Ovary (tissue), 10 donors: ENCODE measurements at places on chromosomes 5 and 9. TPM values are rescaled to one million over a fixed set of nuclear protein-coding genes. Genes with fewer than 3 reads are reported as not detected.

The SH3GLB2 gene
- 112 TPM for polyA plus RNA-seq

The PCDHA4 gene
- polyA plus RNA-seq = 0.18 TPM

The SCGB3A2 gene
- polyA plus RNA-seq = 0.36 TPM

The TRIM41 gene
- 11.1 TPM for polyA plus RNA-seq

The RPL35 gene
- 752 TPM for polyA plus RNA-seq

The SOX30 gene
- polyA plus RNA-seq = 0.15 TPM

The ADGRV1 gene
- 0.21 TPM for polyA plus RNA-seq

The SHISAL2B gene
- polyA plus RNA-seq = not detected

The ERP44 gene
- 26.4 TPM for polyA plus RNA-seq

The FAM153A gene
- polyA plus RNA-seq = 1.2 TPM

The ZNF454 gene
- polyA plus RNA-seq = 3.2 TPM

The SEMA6A gene
- polyA plus RNA-seq = 26.3 TPM

The RNF14 gene
- 74.9 TPM for polyA plus RNA-seq

DNA sequence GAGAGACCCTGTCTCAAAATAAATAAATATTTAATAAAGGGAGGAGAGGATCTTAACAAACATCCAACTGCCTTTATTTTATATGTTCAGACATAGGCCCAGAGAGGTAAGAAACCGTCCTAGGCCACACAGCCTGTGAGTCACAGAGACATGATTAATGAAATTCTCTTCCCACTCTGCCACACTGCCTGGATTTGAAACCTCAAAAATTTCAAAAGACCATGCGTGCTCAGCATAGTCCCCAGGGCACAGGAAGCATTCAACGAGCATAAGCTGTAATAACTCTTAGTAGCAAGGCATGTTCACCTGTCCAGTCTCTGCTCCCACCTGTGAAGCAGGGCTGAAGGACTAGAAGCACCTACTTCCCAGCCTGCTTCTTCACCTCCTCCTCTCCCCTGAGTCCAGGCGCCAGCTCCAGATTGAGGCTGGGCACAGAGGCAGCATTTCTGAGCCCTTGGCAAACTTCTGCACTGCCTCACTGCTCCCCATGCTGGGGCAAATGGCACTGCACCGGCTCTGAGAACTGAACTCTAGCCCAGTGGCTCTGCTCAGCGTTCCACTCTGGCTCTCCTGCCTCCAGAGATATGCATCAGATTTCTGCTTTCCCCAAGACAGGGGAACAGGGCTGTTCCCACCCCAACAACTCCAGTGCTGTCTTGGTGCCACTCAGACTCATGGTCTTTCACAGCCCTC lies 1.1 kb downstream of the FAT2 start:
- H3K27ac ChIP-seq = no peak overlapping the region
- H3K36me3 ChIP-seq = no peaks in the 10 kb centered on the region
- H3K4me3 ChIP-seq = no peak overlapping the region
- H3K4me1 ChIP-seq = no peaks in the 10 kb centered on the region
- no peak for DNase-seq
- H3K27me3 ChIP-seq = no peaks in the 10 kb centered on the region

DNA sequence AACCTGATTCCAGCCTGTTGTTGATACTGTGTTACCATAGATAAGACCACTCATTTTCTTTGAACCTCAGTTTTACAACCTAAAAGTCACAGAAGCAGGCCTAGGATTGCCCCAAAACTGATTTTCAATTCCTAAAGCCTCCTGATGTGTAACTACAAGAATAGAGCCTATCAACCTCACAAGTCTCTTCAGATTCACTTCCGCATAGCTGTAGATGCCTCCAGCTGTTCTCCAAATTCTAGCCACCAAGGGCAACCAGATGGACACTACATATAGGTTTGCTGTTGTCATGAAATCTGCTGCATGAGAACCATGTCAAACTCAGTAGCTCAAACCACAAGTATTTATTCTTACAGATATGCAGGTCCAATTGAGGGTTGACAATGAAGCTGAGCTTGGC lies 143.5 kb downstream of the SPATA31D1 start:
- H3K27me3 ChIP-seq = no peaks in the 10 kb centered on the region
- H3K4me3 ChIP-seq = no peak overlapping the region
- H3K36me3 ChIP-seq = no peaks in the 10 kb centered on the region
- DNase-seq = no peak

DNA sequence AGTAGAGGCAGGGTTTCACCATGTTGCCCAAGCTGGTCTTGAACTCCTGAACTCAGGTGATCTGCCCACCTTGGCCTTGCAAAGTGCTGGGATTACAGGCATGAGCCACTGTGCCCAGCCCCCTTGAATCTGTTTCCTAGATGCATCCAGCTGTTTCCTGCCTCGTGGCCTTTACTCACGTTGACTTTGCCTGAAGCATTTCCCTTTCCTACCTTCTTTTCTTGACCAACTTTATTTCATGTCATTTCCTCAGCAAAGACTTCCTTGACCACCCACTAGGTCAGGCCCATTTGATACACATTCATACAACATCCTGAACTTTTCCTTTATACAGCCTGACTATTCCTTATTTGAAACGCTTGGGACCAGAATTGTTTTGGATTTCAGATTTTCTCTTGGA lies 51.0 kb downstream of the DOCK2 start:
- H3K27me3 ChIP-seq = no peaks in the 10 kb centered on the region
- no peak for DNase-seq

DNA sequence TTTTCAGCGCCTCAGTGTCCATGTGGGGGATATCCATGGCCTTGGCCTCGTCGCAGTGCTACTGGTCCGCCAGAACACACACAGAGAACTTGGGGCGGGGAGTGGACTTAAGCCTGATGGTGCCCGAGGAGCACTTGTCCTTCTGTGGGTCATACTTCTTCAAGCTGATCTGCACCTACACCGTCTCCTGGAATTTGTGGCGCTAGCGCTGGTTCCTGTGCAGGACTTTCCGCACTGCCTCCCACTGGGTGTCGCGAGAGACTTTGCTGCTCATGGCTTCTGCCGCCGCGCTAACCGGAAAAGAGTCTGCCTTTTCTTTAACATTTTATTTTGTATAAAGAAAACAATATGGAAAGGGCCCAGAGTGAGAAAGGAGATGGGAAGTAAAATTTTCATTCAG lies 266.9 kb downstream of the COX7C start:
- no peak overlapping the region for H3K27ac ChIP-seq
- H3K36me3 ChIP-seq = no peaks in the 10 kb centered on the region
- DNase-seq = no peak

DNA sequence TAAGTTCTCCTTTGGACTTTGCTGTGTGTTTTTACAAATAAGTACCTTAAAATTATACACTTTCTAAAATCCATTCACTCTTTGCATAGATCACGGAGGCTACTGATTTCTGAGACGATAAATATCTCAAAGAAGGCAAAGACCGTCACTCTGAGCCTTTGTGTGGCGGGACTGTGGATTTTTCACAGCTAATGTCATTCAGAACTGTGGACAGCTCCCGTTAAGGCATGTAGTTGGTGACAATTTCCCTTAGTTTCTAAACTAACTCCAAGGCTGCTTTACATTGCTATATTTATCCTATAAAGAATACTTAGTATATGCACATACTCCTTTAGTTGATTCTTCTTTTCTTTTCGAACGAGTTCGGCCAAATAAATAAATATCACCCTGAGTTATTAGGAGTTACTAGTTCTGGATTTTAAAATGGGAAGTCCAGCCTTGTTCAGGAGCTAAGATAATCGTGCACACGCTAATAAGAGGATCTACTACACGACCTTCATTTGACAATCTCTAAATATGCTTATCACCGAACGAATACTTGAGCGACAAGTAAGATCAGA lies 1.8 kb downstream of the HCN1 start:
- H3K4me3 ChIP-seq = no peak overlapping the region
- no peaks in the 10 kb centered on the region for H3K36me3 ChIP-seq
- H3K27me3 ChIP-seq = no peaks in the 10 kb centered on the region
- H3K4me1 ChIP-seq = peaks cover 3% of the 10 kb centered on the region

DNA sequence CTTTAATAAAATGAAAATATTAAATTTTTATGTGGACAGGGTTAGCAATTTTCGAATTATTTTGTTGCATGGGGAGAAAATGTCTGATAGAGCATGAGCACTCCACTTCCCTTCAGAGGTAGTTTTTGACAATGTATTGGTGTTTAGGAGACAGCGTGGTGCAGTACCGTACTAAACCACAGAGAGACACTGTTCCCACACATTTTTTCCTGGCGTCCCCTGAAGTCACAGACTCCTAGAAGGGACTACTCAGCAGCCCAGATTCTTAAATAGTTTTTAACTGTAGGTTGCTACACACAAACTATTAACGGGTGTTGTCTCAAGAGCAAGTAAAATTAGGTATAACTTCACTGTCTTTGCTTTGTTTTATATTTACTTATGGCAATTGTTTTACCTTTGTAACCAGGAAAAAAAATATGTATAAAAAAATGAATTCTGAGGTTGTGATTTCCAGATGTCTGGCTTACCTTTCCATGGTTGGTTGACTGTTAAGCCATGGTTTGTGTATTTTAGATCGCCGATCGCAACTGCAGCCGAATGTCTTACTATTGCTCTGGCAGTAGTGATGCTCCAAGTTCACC lies 171.2 kb downstream of the DOCK8 start:
- no peaks in the 10 kb centered on the region for H3K27me3 ChIP-seq
- no peaks in the 10 kb centered on the region for H3K36me3 ChIP-seq
- peak; percentile 12 for DNase-seq
- no peak overlapping the region for H3K27ac ChIP-seq
- no peaks in the 10 kb centered on the region for H3K4me1 ChIP-seq

DNA sequence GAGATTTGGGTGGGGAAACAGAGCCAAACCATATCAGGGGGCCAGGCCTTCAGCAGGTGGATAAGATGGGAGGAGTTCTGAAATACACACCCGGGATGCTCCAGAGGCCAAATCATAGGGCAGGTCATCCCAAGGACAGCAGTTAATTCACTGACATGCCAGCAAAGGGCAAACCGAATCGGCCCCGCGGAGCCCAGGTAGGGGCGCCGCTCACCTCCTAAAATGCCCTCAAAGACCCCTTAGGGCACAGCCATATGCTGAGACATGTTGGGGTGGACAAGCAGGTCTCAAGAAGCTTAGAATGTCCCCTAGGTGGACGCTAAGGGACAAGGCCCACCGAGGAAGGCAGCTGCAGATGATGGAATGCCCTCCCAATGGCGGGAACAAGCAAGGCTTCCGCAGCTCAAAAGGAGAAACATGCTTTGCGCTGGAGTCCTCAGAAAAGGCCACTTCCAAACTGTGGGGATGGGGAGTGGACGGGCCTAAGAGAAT lies 144.9 kb downstream of the ERCC6L2 start:
- no peak for DNase-seq
- no peaks in the 10 kb centered on the region for H3K36me3 ChIP-seq
- H3K4me1 ChIP-seq = peaks cover 6% of the 10 kb centered on the region
- peak overlapping the region; percentile 71 for H3K27ac ChIP-seq
- no peaks in the 10 kb centered on the region for H3K27me3 ChIP-seq

DNA sequence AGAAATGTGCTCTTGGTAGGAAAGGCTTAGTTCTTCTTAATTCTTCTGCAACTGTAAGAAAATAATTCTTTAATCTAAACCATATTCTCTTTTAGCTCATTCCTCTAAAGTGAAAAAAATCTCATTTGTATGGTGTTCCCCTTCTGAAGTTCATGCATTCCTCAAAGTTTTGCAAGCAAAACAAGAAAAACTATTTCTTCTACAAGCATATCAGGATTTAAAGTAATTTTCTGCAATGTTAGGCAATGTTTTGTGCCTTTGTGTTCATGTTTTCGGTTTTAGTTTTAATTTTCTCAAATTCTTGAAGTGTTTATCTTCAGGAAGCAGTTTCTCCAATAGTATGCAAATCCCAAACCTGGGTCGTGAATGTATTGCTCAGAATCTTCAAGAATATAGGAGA lies 12.7 kb upstream of the GPR21 start:
- H3K4me3 ChIP-seq = no peak overlapping the region
- no peaks in the 10 kb centered on the region for H3K4me1 ChIP-seq
- H3K27me3 ChIP-seq = no peaks in the 10 kb centered on the region
- no peaks in the 10 kb centered on the region for H3K36me3 ChIP-seq

- H3K4me3 ChIP-seq = no peak overlapping the region
- no peaks in the 10 kb centered on the region for H3K36me3 ChIP-seq
- no peak for DNase-seq
- H3K27me3 ChIP-seq = no peaks in the 10 kb centered on the region
Measured at GRCh38 chr9:125854553-125855275, 107.5 kb downstream of the PBX3 start.

DNA sequence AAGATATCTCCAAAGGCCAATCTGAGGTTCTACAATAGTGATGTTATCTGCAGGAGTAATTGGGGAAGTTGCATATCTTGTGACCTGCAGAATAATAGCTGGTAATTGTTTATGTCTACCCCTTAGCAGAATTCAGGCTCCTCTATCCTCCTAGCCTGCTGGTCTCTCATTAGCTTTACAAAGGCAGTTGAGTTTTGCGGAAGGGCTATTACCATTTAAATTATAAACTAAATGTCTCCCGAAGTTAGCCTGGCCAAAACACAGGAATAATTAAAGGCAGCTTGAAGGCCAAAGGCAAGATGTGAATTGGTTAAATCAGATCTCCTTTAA lies 168.7 kb downstream of the TTC39B start:
- H3K27me3 ChIP-seq = no peaks in the 10 kb centered on the region
- no peak overlapping the region for H3K4me3 ChIP-seq
- H3K4me1 ChIP-seq = no peaks in the 10 kb centered on the region
- H3K36me3 ChIP-seq = no peaks in the 10 kb centered on the region
- no peak for DNase-seq

DNA sequence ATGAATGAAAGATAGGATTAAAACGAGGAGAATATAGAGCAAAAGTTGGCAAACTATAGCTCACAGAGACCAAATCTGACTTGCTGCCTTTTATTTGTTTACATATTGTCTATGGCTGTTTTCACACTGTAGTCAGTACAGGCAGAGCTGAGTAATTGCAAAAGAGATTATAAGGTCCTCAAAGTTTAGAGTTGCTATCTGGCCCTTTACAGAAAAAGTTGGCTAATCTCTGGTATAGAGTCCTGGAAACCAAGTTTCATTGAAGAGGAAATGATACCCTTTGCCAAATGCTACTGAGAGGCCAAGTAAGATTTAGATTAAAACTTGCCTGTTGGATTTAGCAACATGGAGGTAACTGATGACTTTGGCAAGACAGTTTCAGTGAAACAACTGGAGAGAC lies 36.0 kb downstream of the LYRM7 start:
- no peak for DNase-seq
- no peak overlapping the region for H3K4me3 ChIP-seq
- H3K27me3 ChIP-seq = no peaks in the 10 kb centered on the region
- H3K36me3 ChIP-seq = no peaks in the 10 kb centered on the region

GRCh38 chr5:82259172-82259800 lies 18.9 kb downstream of the RPS23 start:
- no peaks in the 10 kb centered on the region for H3K27me3 ChIP-seq
- no peak overlapping the region for H3K27ac ChIP-seq
- no peak for DNase-seq
- no peaks in the 10 kb centered on the region for H3K36me3 ChIP-seq
- H3K4me1 ChIP-seq = no peaks in the 10 kb centered on the region

GRCh38 chr9:72506615-72507014 lies 14.8 kb upstream of the TMC1 start:
- no peaks in the 10 kb centered on the region for H3K4me1 ChIP-seq
- H3K27me3 ChIP-seq = no peaks in the 10 kb centered on the region
- H3K4me3 ChIP-seq = no peak overlapping the region
- no peak for DNase-seq

GRCh38 chr9:101054657-101055056 lies 26.1 kb downstream of the PLPPR1 start:
- no peak overlapping the region for H3K4me3 ChIP-seq
- DNase-seq = no peak
- no peak overlapping the region for H3K27ac ChIP-seq
